ENCODE measurements at places on chromosomes 11 and 22. TPM values are rescaled to one million over a fixed set of nuclear protein-coding genes. Genes with fewer than 3 reads are reported as not detected.
A peak's percentile ranks its signal among the peaks of the same experiment; 100 is the strongest.

The IGSF22 gene
- total RNA-seq, result 1.3 TPM

DNA sequence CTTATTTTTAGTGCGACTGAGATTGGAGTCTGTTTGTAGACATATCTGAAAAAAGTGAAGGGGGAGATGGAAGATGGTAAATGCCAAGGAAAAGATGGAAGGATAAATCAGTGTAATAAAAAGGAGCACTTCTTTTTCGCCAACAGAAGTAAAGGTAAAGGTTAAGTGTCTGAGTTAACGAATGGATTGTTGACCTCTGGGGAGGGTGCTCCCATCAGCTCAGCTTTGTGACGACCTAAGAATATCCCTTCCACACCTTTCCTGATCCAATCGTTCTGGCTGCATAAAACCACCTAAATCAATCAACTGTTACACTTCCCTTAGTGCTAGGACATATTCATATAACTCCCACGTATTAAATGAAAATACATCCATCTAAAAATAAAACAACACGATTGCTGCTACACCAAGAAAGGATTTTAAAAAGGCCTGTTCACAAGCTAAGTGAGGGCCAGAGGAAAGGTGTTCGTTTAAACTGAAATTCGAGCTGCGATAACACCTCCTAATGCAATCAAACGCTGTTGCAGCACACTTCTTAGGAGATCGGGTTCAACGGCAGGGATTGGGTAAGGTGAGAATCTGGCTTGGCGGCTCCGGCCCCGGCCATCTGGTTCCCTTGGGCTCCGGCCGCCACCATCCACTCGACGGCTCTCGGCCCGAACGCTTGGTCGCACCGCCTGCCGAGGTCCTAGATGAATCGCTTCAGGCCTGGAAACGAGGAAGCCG lies 658 bp downstream of the C11orf71 start:
- peak; percentile 39 for DNase-seq

The PGA5 gene
- 0.69 TPM for total RNA-seq

- no peak for DNase-seq
Observed at GRCh38 chr11:2477254-2477653, 32.4 kb downstream of the KCNQ1 start.

DNA sequence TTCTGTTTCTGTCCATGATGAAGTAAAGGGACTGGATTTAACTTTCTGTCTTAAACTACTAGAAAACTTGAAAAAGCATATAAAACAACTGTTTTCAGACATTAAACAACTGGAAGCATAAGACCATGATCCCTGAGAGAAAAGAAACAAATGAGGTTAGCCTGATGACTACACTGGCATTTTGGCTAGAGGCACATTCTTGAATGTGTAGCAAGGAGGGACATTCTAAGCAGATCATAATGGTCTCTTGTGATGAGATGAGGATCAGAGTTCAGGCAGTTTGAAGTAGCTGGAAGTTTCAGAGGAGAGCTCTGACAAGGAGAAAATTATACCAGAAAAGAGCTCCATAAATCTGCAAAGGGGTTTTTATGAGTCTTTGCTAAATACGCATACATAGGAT lies 75.4 kb downstream of the AASDHPPT start:
- no peak for DNase-seq

DNA sequence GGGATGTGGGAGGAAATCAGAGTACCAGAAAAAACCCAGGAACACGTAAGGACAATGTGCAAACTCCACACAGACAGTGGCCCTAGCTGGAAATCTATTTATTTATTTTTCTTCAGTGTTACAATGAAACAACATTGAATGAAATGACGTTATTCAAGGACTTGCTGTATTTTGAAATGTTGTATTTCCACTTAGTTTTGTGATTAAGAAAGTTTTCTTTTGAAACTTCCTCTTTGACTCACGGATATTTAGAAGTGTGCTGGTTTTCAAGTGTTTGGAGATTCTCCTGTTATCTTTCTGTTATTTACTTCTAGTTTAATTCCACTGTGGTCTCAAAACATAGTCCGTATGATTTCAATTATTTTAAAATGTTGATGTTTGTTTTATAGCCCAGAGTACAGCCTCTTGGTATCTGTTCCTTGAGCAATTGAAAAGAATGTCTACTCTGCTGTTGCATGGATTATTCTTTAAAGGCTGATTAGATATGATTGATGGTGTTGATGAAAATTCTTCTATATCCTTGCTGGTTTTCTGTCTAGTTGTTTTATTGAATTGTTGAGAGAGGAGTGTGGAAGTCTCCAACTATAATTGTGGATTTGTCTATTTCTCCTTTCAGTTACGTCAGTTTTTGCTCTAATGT lies 141.0 kb downstream of the ARHGAP20 start:
- DNase-seq, result no peak

DNA sequence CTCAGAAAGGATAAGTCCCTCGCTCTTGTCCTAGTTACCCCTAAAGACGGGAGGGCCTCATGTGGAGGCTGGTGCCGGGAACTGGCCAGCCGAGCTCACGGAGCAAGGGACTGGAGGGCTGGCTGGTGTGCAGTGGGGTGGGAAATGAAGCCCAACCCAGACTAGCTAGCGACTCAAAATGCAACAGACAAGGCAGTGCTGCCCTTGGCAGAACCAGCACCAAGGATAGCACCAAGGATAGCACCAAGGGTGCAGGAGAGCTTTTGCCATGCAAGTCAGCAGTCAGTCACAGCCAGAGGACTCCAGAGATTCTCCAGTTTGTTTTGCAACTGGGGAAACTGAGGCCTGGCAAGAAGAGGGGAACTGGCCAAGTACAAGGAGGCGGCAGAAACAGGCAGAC lies 6.5 kb upstream of the BATF2 start:
- no peak for DNase-seq

The MMP11 gene
- 41.6 TPM for total RNA-seq

DNA sequence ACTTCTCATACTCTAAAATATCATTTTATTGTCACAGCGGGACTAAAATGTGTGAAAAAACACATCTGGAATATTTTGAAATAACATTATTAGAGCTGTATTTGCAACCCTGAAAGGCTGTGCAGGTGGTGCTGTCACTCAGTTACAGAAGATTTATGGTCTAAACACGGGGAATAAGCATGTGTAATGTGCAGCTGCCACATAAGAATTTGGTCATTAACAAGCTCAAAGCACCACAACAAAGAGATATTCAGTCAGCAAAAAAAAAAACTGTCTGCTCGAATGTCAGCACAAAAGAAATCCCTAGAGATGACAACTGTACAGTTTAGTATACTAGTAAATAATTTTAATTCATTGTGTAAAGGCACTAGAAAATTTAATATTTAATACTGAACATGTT lies 31.3 kb downstream of the TMEM123 start:
- DNase-seq, result no peak

The NAV2 gene
- total RNA-seq, result 88.3 TPM

GRCh38 chr11:114261791-114262190 lies 34.4 kb upstream of the NNMT start:
- DNase-seq, result no peak

The IL10RA gene
- total RNA-seq, result 0.72 TPM

The APOL4 gene
- total RNA-seq, result not detected

DNA sequence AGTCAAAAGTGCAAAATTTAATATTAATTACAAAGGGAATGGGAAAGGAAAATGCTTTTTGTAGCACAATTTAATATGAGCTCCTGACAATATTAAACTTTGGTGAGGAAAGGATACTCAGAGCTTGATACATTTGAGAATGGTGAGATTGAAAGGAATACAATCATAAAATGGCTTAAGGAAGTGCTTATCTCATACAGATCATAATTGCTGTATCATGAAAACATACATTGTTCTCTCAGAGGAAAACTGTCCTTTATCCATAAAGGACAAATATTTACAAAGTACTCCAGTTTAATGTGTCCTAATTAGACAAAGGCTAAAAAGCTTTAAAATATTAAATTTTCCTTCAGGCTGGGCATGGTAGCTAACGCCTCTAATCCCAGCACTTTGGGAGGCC lies 260.4 kb downstream of the TMEM135 start:
- no peak for DNase-seq

DNA sequence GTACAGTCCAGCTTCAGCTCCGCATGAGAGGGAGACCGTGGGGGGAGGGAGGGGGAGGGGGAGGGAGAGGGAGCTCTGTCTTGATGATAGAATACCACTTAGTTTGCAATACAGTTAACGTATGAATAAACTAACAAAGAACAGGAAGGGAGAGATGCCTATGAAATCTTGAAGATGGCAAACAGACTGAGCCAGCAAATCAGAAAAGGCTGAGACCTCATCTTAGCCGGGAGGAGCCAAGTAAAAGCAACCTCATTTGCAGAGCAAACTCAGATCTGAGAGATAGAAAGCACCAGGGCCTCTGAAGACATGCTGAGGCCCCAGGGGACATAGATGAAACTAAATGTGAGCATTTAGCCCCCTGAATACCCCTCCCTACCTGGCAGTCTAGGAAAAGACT lies 23.0 kb downstream of the APLP2 start:
- no peak for DNase-seq

DNA sequence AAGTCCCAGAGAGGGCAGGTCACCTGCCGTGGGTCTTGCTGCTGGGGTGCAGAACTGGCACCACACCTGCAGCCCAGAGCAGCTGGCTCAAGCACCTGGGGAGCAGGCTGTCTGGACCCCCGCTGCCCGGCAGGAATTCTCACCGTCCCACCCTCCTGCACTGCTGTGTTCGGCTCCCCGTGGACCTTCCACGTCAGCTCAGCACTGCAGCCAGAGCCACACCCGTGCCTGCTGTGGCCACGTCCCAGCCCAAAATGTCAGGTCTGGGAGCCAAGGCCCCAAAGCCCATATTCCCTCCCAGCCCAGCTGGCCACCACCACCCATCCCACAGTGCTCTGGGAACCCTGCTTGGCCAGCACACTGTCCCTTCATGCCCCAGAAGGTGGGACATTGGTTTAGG lies 28.0 kb upstream of the MYRF start:
- no peak for DNase-seq

DNA sequence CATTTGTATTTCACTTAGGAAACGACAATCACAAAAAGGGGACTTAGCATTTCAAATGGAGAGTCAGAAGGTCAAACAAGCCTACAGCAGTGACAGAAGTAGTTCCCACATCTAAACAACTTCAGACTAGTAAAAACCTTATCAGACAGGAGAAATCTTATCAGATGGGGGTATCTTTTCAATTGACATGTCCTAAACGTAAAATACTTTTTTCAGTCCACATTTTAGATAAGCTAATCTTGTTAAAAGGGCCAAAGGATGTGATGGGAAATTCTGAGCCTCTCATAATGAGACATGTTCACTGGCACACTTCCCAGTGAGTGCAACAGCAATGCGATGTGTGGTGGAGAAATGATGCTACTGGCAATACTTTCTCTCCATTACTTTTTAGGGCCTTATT lies 2.4 kb downstream of the MAPK1 start:
- DNase-seq, result no peak

DNA sequence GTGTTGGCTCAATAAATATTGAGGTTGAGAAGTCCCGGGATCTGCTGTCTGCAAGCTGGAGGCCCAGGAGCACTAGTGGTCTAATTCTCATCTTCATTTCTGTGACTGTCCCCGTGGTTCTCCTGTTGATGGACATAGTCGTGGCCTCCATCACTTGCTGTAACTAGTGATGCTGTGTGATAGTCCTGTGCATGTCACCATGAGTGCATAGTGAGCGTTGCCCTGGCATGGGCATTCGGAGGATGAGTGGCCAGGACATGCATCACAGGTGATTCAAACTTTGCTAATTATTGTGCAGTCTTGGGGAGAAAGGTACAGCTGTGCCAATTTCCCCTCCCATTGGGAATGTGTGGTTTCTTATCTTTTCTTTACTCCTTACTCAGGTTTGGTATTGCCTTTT lies 902.2 kb downstream of the BRD1 start:
- DNase-seq, result no peak

Measured in progenitor cell of endocrine pancreas (in vitro differentiated cells).